Stimulated activated CD4-positive, alpha-beta T cell treated with anti-CD3 and anti-CD28 coated beads, Interleukin-12 subunit alpha, Interleukin-12 subunit beta, amount 100 ng/mL, for 48 hours (primary cell): ENCODE measurements at places on chromosomes 16 and 17.
A peak's percentile ranks its signal among the peaks of the same experiment; 100 is the strongest.

DNA sequence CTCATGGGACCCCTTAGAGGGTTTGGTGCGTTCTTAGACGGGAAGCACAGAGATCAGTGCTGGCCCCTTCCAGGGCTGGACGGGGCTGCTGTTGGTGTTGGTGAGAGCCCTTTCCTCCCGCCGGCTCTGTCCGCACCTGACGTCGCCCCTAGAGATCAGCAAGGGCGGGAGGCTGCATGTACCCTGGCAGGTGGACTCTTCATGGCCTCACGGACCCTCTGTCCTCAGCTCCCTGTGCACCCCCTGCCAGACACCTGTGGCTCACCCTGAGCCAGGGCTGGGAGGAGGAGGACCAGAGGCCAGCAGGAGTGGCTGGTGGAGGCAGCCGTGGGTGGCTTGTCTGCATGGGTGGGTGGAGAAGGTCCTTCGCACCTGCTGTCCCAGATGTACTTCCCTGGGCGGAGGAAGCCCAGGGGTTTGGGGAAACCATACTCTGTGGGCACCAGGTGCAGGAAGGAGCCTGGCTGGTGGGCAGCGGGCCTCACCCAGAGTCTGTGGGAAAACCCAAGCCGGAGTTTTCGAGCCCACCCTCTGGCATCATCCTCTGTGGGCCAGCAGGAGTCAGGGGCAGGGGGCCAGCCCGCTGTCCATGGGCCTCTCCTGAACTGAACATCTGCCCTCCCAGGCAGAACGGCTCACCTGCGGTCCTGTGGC, 348.6 kb downstream of the SEC14L1 start:
- no peak for DNase-seq

GRCh38 chr16:88076211-88076931, 125.1 kb downstream of the BANP start:
- no peak for DNase-seq

DNA sequence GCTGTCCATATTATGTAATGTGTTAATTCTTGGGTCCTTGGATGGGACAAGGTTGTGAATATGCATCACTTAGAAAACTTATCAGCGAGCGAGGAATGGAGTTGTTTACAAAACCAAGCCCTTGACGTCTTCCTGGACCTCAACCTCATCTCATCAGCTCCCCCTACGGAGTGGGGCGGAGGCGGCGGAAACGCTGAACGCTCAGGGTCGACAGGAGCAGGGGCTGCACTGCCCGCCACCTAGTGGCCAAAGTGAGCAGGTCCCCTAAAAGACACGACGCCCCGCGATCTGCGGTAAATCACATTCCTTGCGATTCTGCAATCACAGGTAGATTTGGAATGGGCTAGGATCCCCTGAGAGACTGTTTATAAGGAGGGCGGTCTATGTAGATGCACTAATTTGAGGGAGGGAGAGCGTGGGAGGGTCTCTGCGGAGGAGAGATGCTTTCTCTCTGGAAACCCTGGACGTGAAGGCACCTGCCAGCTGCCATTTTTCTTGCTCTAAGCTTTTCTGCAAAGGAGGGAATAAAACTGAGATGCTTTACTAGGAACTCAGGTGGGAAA, 5.4 kb upstream of the ICAM2 start:
- peak; percentile 81 for DNase-seq

DNA sequence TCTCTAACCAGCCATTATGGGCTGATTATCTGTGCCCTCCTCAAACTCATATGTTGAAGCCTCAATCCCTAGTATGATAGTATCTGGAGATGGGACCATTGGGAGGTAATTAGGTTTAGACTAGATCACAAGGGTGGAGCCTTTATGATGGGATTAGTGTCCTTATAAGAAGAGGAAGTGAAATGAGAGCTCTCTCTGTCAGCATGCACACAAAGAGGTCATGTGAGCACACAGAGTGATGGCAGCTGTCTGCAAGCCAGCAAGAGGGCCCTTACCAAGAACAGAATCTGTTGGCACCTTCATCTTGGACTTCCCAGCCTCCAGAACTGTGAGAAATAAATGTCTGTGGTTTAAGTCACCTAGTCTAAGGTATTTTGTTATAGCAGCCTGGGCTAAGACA, 101.9 kb downstream of the PCTP start:
- DNase-seq: no peak

GRCh38 chr17:57900991-57901743, 51.3 kb upstream of the MRPS23 start:
- DNase-seq: no peak
